Activated CD8-positive, alpha-beta memory T cell treated with anti-CD3 and anti-CD28 coated beads, Interleukin-2, amount 50 U/mL, for 4 hours (primary cell): ENCODE measurements at places on chromosomes 4 and X.

DNA sequence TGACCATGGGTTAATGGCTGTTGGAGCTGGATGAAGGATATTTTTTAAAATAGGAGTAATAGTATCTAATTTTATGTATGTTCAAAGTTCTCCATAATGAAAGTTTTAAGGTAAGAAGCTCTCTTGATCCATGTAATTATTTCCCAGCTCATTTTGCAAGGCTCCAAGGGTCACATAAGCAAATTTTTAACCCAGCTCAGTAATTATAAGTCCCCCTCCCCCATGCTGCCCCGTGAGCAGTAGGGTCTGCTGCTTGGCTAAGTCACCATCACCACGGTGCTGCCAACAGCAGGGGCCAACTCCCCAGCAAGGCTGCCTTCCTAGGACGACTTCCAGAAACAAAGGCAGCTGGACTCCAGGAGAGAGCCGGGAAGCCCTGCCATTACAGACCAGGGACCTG, 340.0 kb downstream of the FBXW7 start:
- no peak for DNase-seq

DNA sequence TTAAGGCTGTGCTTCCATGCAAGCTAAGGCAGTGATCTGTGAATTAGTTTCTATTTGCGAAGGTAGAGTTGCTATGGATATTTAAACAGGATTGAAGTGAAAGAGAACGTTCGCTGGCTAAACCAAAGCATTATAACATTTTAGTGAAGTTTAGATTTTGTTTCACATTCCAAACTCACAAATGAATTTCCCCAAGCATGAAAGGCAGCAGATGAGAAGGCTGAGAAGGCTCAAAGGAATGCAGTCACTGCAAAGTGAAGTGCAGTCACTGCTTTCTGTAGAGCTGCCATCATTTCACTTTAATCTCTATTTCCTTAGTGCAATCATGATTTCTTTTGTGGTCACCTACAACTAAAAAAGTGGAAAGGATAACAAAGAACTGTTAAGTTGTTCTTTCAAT, 334.7 kb upstream of the NR3C2 start:
- DNase-seq, result no peak

DNA sequence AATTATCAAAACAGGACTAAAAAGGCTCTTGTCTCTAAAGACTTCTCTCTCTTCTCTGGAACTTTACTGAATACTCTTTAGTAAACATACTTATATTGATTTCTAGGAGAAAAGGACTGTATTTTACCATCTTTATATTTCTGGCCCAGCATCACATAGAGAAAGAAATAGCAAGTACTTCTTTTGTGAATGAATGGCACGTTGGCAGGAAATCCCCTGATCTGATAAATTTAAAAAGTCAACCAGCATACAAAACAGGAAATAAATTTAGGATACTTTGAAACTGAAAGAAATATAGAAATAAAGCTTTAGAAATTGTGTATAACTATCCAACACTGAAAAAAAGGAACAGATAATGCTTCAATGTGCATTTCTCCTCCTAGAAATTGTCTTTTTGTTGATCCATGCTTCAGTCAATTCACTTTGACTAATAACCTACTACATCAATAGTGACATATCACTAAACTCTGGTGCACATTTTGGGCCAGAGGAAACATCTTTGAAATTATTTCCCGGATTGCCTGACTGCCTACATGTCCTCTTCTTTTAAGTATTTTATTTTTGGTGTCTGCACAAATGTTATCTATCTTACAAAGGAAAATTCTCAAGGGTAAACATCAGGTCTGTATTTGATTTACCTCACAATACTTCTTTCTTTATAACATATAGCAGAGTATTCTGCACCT, 183.5 kb upstream of the FSTL5 start:
- no peak for DNase-seq

GRCh38 chr4:7897811-7898210, 41.9 kb downstream of the AFAP1 start:
- no peak for DNase-seq

DNA sequence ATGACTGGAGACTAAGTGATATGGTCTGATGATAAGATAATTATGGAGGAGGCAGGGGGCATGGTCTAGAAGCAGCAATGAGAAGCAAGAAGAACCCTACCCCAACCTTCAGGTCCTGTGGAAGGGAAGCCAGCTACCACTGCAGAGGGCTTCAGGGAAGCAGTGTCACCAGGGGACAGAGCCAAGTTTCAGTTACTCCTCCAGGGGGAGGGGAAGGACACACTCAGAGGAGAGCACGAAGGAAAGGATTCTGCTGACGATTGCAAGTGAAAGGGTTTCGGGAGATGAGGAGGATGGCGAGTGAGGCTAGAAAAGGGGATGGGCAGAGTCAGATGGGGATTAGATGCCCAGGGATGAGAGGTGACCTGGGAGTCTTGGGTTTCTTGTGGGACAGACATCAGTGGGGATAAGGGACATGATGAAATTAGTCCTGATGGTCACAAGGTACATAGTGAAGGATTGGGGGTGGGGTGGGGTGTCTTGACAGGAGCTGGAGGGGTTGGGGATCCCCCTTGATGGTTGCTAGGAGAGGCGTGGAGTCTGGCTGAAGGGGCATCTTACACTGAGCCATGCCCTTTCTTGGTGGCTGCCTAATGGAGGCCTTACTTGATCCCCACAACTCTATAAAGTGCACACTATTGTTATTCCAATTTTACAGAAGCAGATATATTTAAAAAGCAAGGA, 45.4 kb downstream of the TIGD4 start:
- no peak for DNase-seq

DNA sequence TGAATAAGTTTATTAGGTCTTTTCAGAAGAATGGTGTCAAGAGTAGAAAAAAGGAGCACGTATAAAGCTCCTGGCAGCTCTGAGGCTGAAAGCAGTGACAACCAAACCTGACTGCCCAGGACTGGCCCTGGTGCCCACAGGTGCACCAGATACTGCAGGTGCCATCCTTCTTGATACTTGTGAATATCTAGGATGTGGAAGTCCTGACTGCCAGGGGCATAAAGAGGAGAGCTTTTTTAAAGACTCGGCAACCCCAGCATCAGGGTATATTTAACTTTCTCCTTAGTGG, 60.7 kb downstream of the TMEM150C start:
- no peak for DNase-seq

DNA sequence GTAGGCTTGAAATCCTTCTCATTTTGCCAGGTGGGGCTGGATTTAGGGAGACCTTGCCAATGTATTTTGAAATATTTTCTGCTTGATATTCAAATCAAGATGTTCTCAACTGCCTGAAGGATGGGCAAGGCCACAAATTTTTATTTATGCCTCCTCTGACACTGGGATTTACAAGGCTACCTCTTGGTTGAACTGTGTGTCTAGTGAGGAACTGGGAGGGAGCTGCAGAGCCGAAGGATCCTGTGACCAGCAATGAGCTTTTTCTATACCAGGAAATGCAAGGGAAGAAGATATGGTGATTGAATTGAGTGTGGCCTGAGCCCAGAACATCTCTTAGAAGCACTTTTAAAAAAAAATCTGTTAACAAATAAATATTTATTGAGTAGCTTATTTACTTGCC, 14.9 kb downstream of the VSIG1 start:
- no peak for DNase-seq

DNA sequence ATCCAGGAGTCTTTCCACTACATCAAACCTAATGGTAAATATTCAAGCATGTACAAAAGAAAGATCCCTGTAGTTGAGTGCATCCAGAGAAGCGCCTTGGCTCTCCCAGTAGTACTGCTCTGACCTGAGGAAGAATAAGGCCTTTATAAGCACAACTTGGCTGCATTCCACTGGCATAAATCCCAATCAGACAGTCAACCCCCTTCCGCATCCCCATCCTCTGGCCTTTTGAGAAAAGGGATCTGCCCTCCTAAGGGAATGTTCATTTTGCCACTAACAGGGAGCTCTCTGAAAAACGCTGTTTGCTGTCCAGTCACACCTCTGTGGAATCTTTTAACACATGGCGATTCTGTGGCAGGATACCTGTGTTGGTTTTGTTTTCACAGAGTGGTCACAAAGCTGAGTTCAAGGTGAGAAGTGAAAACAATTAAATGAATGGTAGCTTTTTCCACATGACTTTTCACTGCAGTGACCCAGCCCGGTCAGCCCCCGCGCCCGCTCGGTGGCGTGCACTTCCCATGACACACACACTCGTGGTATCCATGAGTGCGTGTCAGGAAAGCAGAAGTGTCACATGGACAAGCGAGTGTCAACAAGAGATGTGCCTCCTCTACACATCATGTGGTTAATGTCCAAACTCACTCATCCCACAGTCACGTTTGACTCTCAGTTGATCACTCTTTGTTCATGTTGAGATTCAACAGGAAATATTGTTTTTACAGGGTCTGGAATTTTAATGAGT, 112.2 kb upstream of the ENPP6 start:
- no peak for DNase-seq

DNA sequence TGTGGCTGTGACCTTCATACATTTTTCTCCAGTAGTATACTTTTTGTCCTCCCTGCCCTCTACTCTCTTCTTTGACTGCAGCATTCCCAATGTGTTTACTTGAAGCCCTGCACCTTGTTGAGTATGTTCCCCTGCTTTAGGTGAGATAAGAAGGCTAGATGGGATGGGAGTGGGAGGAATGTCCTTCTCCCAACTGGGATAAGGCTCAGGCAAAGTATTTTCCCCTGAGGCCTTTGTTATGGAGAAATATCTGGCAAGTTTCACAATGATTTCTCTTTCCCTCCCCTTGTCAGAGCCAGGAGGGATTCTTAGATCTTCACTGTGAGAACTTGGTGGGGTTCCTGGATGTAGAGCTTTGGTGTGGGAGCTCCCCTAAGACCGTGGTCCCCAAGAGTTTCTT, 131.8 kb downstream of the CLCN5 start:
- no peak for DNase-seq

DNA sequence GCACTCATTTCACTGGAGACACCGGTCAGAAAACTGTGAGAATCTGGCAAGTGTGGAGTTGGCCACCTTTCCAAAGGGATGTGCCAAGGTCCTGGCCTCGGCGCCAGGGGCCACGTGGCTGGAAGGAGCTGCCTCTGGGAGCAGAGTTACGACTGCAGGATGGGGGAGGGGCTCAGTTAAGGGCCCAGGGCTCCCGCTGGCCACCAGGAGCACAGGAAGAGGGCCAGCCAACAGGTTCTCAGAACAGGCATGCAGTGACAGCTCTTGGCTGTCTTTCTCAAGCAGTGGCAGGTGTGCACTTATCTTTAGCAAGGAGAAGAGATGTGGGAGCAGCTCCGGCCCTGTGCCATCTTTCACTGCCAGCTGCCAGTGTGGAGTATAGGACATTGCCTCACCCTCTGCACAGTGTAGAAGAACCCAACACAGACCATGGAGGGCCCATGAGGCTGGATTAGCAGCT, 115.9 kb upstream of the RBPJ start:
- no peak for DNase-seq

DNA sequence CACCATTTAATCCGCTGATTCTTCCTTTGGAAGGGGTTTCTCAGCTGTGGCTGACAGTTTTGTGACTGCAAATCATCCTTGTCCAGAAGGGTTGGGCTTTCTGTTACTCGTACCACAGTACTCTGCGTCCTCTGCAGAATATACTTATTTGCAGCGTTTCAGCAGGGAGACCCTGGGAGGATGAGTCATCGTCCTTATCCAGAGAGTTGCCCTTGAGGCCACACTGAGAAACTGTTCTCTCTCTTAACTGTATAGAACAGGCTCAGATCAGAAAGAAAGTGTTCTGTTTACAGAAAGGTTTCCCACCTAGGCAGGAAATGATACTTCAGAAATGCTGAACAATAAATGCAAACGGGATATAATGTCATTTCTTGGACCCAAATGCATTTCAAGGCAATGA, 47.8 kb upstream of the DDX53 start:
- DNase-seq, result no peak

DNA sequence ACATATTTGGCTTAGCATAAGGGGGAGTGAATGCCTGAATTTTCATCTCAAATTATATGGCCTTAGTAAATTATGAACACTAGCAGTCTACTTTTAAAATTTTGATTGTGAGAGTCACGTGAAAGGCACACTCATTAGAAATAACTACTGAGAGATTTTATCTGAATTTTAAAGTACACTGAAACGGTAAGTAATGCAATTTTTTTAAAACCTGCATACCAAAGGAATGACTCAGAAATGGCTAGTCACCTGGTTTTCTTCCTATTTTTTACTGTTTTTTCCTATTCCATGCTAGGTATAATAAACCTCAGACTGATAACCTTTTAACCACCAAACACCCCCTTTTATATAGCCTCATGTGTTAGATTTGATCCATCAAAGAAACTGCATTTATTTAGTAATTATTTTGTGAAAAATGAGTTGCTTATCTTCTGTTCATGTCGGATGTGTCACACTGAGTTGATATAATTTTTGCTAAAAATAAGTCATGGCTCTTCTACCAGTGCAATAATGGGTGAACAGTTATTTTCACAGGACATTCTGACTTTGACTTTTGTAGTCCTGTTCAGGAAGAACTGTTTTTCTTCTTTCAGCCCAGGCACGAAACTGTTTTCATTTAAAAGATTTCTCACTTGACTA, 40.4 kb downstream of the CPEB2 start:
- no peak for DNase-seq

DNA sequence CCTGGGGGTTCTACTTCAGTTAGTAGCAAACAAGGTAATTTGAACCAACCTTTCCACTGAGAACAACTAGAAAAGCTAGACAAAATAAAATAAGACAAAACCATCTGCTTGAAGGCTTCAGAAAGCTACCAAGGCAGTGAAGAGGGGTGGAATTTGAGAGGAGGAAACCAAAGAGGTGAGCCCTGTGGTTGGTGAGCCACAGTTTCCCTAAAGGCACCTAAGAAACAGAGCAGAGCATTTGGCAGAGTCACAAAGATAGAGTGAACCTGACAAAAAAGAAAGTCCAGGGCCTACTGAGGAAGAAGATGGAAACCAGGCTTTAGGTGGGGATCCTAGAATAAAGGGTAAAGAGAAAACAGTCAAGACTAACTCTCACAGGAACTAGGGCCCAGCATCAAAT, 44.3 kb downstream of the CHST7 start:
- DNase-seq, result no peak

- DNase-seq, result no peak
Measured at GRCh38 chr4:169744601-169745000, 13.1 kb downstream of the HPF1 start.
